ENCODE measurements at places on chromosomes 16 and 17.
A peak's percentile ranks its signal among the peaks of the same experiment; 100 is the strongest.

GRCh38 chr16:58417035-58417434 is 24.8 kb downstream of the GINS3 start:
- no peak for DNase-seq

DNA sequence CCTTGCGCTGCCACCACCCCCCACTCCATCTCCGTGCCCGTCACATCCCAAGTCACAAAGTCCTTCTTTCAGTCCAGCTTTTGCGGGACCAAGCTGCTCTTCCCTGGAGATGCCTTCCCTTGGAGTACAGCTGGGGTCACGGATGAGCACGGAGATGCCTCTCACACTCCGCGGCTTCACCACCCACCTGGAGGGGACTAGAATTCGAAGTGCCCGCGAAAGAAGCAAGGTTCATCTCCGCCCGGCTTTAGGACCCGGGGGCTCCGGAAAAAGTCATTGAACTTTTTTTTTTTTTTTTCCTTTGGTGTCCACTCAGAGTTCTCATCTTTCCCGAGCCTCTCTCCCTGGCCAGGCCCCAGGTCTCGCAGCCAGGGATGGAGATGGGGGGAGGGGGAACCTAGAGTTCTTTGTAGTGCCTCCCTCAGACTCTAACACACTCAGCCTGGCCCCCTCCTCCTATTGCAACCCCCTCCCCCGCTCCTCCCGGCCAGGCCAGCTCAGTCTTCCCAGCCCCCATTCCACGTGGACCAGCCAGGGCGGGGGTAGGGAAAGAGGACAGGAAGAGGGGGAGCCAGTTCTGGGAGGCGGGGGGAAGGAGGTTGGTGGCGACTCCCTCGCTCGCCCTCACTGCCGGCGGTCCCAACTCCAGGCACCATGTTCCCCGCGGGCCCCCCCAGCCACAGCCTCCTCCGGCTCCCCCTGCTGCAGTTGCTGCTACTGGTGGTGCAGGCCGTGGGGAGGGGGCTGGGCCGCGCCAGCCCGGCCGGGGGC is at the start of gene FKBP10:
FKBP10 (plus strand) TSS at position 624 of the 771 bp plus-strand sequence; CDS start at position 655, 31 bp downstream.
- no peak for DNase-seq

- no peak for DNase-seq
These were observed 452 bp downstream of the SLC25A10 start for GRCh38 chr17:81712468-81713003.

GRCh38 chr17:81109957-81110356 is 55.4 kb upstream of the PVALEF start:
- no peak for DNase-seq

- no peak for DNase-seq
These were observed 31.1 kb downstream of the RAI1 start for GRCh38 chr17:17712268-17712924.

DNA sequence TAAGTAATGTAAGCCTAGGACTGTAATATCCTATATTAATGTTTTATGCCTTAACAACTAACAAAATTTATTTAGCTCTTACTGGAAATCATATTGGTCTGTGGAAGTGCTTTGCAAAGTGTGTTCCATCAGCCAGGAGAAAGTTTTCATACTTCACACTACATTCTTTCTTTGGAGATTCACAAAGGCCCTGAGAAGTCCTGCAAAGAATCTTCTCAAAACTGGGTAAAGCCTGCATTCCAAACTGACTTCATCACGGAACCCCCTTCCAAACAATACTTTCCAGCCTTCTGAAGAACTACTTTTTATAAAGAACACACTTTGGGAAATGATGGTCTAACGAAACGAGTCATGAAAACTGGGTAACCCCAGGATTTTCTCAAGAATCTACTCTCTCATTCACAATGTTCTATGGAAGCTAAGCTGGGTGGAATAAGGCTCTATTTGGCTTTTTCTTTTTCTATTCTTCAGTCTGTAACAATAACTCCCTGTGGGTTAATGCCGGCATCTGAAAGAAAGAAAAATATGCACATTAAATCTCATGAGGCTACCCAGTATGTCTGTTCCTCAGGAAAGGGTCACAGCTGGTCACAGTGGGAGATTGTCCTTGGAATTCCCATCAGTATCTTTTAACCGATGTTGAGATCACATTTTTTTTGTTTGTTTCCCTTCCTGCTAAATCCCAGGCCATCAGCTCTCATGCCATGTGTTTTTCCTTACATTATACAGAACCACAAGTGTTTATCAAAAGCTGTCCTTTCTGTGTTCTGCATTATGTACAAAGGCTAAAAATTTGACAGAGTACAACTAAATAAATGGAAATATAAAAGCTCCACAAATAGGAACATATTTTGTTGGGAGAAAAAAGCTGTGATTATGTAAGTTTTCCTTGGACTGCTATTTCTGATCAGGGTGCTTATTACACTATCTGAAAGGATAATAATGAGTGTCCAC is 12.8 kb upstream of the AKAP1 start:
- no peak for DNase-seq

GRCh38 chr17:47889734-47890529 is 6.1 kb upstream of the SP2 start:
- DNase-seq = peak; percentile 73

DNA sequence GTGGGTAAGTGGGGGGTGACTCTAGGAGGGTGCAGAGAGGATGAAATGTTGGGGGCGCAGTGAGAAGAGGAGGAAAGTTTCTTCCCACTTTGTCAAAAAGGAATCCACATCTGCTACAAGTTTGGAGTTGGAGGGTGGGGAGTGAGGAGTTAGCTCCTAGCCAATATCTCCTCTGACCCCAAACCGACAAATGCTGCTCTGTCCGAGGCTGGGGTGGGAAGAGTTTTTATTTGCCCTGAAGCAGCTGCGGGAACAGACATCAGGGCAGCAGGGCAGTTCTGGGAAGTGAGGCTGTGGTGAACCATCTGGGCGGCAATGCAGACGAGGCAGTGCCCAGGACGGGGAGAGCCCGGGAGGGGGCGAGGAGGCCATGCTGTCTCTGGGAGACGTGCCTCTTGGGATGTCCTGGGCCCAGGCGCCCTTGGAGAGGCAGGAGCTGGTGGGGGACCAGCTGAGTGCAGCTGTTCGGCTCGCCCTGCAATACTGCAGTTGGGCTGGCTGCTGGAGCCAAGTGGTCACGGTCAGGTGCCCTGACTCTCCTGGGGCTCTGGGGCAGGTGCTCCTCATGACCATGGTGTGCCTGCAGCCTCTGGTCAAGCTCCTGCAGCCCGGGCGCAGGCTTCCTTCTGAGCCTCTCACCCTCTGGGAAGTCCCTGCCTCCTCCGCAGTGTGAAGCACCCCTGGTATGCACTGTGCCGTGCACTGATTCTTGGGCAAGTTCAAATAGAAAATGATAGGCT is 6.4 kb upstream of the SOCS3 start:
- DNase-seq = no peak

GRCh38 chr17:66971264-66971663 is 6.8 kb downstream of the CACNG4 start:
- DNase-seq = no peak

- no peak for DNase-seq
These were observed 140.8 kb upstream of the ELAC2 start for GRCh38 chr17:13158494-13159240.

GRCh38 chr17:75412455-75413317 is 7.2 kb upstream of the GRB2 start:
- peak; percentile 70 for DNase-seq

- DNase-seq = no peak
These were observed 2.5 kb downstream of the RPAIN start for GRCh38 chr17:5422505-5422904.

DNA sequence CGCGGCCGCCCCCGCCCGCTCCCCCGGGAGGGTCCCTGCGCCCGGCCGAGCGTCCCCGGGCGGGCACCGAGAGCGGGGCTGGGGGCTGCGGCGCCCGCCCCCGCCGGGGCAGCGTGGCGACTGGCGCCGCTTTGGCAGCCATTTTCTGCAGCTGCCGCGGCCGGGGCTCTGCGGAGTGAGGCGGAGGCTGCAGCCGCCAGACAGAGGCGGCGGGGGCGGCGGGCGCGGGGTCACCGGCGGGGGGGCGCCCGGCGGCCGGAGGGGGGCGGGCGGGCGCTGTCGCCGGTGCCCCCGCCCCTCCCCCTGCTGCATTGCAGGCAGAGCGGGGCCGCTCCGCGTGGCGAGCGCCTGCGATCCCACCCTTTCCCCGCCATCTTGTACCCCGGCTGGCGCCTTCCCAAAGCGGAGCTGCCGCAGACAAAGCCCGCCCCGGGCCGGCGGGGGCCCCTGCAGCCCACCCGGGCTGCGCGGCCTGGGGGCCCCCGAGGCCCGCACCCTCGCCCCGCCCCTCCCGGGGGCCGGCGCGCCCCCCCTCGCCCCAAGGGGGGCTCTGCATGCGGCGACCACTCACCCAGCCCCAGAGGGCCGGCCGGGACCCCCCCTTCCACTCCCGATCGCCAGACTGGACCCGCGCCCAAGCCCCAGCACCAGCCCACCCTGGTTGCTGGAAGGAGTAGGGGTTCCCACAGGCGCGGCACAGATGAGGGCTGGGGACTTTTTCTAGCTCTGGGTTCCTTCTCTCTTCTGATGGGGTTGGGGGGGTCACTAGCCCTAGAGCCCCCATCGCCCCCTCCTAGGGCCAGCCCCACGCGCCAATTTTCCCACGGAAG is 16.6 kb upstream of the CBX8 start:
- DNase-seq = no peak

- no peak for DNase-seq
These were observed 971 bp downstream of the MINK1 start for GRCh38 chr17:4833941-4834680.

DNA sequence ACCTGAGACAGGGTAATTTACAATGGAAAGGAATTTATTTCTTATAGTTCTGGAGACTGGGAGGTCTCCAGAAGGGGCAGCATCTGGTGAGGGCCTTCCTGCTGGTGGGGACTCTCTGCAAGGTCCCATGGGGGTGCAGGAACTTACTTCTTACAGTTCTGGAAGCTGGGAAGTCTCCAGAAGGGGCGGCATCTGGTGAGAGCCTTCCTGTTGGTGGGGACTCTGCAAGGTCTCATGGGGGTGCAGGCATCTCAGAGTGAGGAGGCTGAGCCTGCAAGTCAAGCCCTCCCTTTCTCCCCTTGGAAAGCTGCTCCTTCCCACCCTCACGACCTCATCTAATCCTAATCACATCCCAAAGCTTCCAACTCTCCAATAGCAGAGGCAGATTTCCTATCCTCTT is 157.4 kb downstream of the FOXL1 start:
- no peak for DNase-seq

- DNase-seq = no peak
These were observed 169.4 kb downstream of the ABCA8 start for GRCh38 chr17:68785565-68786486.

DNA sequence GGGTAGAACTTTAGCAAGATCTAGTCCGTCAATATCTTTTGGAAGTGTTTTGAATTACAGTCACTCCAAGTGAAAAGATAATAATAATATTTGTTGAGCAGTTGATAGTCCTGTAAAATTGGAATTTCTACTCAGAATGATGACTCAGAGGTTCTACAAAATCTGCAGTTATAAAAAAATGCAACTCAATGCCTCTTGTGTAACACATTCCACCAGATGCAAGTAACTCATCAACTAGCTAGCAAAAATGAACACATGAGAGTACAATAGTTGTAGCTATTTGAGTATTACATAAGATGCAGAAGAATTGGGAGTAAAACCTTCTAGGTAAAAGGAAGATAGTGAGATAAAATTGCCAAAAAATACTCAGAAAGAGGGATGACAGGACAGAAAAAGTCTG is 177.2 kb downstream of the CDH8 start:
- DNase-seq = no peak

- DNase-seq = no peak
These were observed 77.2 kb downstream of the RTN4RL1 start for GRCh38 chr17:1947743-1948516.

DNA sequence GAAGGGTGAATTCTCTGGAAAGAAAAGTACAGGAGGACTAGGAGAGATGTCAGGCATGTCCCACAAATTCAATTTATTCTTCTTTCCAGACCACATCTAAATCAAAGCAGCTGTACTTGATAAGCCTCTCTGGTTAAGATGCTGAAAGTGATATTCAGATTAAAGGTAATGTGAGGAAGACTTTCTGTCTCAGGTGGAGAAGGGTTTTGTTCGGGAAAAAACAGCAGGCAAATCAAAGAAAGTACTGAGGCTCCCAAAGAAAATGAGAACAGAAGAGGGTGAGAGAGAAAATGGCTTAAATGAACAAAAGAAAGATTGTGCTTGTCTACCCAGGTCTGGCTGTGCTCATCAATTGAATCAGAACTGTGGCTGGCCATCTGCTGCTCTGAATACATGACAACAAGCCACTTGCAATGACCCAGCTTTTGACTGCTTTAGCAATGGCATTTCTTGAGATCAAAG is 55.6 kb downstream of the MMD start:
- no peak for DNase-seq

- no peak for DNase-seq
These were observed 9.4 kb downstream of the CETP start for GRCh38 chr16:56970934-56971767.

DNA sequence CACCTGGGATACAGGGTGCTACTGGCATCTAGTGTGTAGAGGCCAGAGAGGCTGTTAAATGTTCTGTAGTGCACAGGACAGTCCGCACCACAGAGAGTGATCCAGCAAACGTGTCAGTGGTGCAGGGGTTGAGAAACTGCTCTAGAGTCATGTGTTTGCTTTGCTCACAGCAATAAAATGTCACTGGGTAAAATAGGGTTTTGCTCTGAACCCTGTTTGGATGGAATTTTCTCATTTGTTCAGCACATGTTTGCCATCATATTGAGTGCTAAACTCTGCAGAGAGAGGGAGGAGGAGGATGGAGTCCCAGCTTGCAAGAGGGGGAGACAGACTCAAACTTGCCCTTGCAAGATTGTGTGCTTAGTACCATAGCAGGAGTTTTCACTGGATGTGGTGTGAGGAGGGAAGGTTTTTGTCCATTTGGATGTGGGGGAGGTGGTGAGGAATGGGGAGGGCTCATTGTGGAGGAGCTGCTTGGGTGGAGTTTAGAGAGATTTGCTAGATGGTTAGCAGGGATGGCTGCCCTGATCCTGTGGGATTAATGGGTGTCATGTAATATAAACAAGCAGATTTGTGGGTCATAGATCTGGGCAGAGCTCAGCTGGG is 11.8 kb downstream of the PLCG2 start:
- DNase-seq = no peak

- DNase-seq = no peak
These were observed 58.3 kb downstream of the PLD6 start for GRCh38 chr17:17147821-17148220.

DNA sequence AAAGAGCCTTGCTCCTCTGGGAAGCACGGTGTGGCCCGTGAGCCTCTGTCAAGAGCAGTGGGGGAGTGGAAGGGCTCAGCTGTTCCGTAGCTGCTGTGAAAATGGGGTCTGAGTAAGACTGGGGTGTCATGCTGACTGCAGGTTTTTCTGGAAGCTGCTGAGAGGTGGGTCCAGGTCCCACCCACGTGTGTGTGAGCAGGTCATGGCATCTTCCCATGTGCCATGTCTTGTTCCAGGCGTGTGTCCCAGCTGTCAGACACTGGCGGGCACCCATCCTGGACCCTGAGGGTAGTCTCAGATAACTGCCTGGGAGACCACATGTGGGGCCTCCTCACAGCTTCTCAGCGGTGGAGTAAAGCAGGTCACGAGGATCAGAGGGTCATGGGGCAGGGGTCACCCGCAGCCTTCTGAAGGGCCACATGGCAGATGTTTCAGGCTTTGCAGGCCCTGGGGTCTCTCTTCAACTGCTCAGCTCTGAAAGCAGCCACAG is 92.9 kb downstream of the NPIPB11 start:
- DNase-seq = no peak

- no peak for DNase-seq
These were observed 25.9 kb downstream of the MYH11 start for GRCh38 chr16:15830832-15831451.
